GM13976 (cell line): ENCODE measurements at places on chromosomes 16 and 17.

DNA sequence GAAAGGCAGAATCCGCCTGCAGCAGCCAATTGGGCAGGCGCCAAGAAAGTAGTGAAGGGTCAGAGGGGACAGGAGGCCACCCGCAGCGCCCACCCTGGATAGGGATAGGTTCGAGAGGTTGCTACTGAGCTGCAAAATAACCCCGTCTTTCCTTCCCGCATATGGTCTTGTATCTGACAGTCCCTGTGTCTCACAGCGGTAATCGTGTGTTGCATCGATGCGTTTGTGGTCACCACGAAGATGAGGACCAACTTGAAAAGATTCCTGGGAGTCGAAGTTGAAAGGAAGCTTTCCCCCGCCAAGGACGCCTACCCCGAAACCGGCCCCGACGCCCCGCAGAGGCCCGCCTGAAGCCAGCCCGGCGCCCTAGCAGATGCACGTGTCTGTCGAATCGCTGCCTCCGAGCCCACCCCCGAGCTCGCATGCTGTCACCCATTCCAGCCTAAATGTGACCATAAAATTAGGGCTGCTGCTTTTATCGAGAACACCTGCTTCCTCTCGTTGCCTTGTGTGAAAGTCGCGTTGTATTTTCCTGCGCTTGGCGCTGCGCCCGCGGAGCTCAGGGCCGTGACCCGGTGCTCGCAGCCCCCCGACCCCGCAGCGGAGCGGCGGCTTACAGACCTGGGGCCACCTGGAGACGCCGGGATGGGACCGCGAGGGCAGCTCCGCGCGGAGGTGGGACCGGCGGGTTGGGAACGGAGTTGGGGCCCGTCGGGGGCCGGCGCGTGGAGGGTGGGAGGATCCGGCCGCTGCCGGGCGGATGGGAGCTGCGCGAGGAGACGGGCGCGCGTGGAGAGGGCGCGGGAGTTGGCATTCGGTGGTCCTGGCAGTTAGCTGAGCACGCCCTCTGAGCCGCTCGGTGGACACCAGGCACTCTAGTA is at the start of gene CMTM2:
CMTM2 (plus strand) TSS at position 813 of the 881 bp plus-strand sequence. CDS start 145 bp downstream, outside the sequence.
- DNase-seq, result peak; percentile 49

DNA sequence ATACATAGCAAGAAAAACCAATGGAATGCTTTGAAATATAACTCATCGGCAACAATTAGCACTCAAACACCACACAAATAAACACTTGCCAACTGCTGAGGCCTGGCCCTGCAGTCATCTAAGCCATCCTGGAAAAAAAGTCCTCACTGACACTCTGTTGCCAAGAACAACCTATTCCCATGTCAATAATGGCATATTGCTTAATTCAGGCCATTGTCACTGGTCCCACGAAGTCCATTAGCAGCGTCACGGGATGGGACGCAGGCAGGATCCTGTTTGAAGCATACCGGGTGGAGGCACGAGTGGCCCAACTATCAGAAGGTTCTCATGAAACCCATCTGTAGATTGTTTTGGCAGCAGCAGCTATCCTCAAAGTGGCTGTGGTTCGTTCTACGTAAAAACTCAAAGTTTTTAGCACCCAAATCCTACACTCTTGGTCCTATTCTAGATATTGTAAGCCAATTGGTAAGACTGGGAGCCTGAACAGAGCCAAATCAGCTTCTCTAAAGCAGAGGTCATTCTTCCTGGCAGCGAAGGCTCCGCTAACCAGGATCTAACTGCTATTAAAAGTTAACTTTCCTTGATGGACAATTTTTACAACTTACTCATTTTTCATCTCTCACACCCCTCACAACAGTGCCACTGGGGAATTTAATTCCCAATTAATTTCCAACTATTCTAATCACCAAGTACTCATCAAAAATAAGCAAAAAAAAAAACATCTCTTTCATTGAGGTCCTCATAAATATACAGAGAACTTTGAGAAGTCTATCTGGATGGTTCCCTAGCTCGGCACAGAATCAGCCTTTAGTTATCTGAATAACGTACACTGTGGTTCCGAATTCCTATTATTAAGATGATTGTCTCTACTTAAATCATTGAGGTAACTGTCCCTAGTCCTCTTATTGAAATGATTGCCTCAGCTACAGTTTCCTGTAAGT is 91.5 kb downstream of the ZFHX3 start:
- DNase-seq, result no peak

GRCh38 chr17:4863321-4863720 is 30.2 kb downstream of the MINK1 start:
- DNase-seq, result no peak

DNA sequence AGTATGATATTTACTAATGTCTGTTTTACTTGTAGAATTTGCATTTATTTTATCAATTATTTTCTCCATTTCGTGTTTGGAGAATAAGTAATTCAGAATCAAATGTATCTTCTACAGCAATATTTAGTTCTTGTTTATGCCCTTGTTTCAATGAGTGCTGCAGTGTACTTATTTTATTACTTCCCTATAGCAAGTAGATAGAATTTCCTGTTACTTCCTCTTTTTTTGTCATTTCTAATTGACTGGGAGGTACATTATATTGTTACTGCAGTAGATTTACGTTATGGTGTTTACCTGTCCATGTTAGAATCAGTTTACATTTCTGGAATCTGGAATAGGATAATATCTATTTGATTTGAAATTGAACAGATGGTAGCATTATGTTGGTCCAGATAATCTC is 71.2 kb downstream of the OMG start:
- DNase-seq, result no peak
